ENCODE measurements at places on chromosomes 12 and 14. TPM values are rescaled to one million over a fixed set of nuclear protein-coding genes. Genes with fewer than 3 reads are reported as not detected.

The OR10P1 gene
- not detected for total RNA-seq

The TMEM30B gene
- total RNA-seq: 0.20 TPM

The ZFC3H1 gene
- 22.4 TPM for total RNA-seq

The BCL7A gene
- total RNA-seq: 1.8 TPM

The KIF21A gene
- 10.6 TPM for total RNA-seq

The SVOP gene
- not detected for total RNA-seq

The BMP4 gene
- 0.39 TPM for total RNA-seq

The KLRD1 gene
- total RNA-seq: under 0.01 TPM

The RASAL1 gene
- total RNA-seq: not detected

The OR10G3 gene
- not detected for total RNA-seq

The IL22 gene
- not detected for total RNA-seq

The RNASE3 gene
- not detected for total RNA-seq

The NEMP1 gene
- total RNA-seq: 20.3 TPM

The KLRC3 gene
- not detected for total RNA-seq

The PRPH gene
- not detected for total RNA-seq

The PCED1B gene
- 0.39 TPM for total RNA-seq

The ETFBKMT gene
- total RNA-seq: 3.1 TPM
